ENCODE measurements at places on chromosomes 4 and X.
A peak's percentile ranks its signal among the peaks of the same experiment; 100 is the strongest.

- peaks cover 3% of the 10 kb centered on the region for H3K27me3 ChIP-seq
- no peak overlapping the region for H3K4me3 ChIP-seq
- no peaks in the 10 kb centered on the region for H3K4me1 ChIP-seq
- no peak overlapping the region for H3K27ac ChIP-seq
- H3K36me3 ChIP-seq, result no peaks in the 10 kb centered on the region
- DNase-seq, result no peak
These were observed 97.9 kb upstream of the GUCY1A1 start for GRCh38 chr4:155568641-155569220.

- H3K4me3 ChIP-seq, result peak overlapping the region; percentile 1
- H3K4me1 ChIP-seq, result peaks cover 6% of the 10 kb centered on the region
- no peak for DNase-seq
- peaks cover 2% of the 10 kb centered on the region for H3K27me3 ChIP-seq
- peak overlapping the region; percentile 28 for H3K27ac ChIP-seq
- H3K36me3 ChIP-seq, result no peaks in the 10 kb centered on the region
These were observed 29.8 kb upstream of the CCNG2 start for GRCh38 chr4:77127215-77127614.

DNA sequence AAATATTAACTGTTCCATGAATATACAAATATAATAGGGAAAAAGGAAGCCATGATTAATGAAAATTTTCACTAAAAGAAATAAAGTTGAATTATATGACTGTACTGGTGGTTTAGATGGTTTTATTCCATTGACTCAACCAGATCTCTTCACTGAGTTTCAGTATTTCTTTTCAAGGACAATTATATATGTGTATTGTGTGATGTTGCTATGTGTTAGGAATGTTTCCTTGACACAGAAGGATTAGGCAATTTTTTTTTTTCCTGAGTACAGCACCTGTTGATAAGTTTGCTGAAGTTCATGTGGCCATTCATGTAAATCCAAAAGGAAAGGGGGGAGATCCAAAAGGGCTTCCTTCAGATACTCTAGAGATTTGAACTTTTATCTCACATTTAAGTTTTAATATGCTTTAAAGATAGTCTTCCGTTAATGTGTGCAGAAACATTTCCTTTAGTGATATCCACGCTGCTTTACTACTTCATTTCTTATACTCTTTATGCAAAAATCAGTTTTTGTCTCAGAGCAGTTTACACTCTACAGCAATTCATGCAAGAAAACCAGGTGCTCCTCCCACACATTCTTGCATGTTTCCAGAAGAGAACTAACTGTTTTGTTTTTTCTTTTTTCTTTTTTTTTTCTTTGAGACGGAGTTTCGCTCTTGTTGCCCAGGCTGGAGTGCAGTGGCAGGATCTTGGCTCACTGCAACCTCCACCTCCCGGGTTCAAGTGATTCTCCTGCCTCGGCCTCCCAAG, 249.1 kb downstream of the RPA4 start:
- no peaks in the 10 kb centered on the region for H3K36me3 ChIP-seq
- H3K4me1 ChIP-seq, result peaks cover 4% of the 10 kb centered on the region
- no peak overlapping the region for H3K27ac ChIP-seq
- H3K4me3 ChIP-seq, result no peak overlapping the region
- H3K27me3 ChIP-seq, result no peaks in the 10 kb centered on the region

DNA sequence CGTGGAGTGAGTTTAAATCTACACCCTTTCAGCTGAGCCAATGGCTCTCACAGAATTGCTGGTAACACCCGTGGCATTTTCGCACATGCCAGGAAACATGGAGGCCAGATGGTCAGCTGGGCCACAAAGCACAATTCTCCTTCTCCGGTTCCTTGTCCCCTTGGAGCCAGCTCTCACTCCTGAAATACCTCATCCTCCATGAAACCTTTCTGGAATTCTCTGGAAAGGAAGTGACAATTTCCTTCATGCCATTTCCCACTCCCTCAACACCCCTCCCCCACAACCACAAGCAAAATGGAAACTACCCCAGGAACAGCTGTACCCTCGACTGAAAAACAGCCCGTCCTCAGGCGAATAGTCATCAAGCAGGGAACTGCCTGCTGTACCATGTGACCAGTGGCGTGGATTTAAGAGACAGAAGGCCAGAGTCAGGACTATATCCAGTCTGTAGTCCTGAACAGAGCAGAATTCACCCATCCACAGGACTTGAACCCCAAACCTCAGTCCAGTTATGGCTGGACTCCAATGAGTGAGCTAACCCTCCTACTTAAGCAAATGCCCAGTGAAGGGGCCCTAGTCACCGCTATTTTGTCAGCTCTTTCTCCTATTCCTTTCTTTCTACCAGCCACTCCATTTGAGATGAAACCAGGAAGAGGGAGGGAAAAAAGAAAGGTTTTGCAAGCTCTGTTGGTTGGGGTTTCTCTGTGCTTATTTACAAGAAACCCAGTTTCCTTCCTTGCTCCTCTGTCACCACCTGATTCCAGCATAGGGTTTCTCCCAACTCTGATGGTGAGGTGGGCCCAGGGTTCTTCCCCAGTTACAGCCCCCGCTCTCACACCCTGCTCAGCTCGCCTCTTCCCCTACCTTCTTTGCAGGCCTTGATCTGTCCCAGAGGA, 24.5 kb downstream of the ELF4 start:
- peak overlapping the region; percentile 96 for H3K27ac ChIP-seq
- H3K36me3 ChIP-seq, result no peaks in the 10 kb centered on the region
- H3K27me3 ChIP-seq, result no peaks in the 10 kb centered on the region
- peak; percentile 69 for DNase-seq

DNA sequence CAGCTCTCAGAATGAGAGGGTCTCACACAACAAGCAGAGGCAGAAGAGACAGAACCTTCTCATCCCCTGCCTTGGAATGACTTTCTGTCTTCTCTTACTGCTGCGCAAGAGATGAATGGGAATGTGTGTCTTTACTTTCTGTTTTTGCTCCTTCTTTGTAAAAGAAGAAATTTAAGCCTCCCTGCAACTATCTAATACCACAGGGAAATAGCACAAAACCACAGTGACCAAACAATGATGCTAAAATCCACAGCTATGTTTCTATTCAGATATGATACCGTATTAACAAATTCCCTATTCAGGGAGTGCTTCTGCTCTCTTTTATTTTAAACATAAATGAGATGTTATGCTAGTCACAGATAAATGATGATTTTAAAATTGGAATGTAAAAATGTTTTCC, 173.8 kb upstream of the RAI2 start:
- no peaks in the 10 kb centered on the region for H3K4me1 ChIP-seq
- no peak overlapping the region for H3K4me3 ChIP-seq
- no peak for DNase-seq
- no peaks in the 10 kb centered on the region for H3K36me3 ChIP-seq
- H3K27me3 ChIP-seq, result no peaks in the 10 kb centered on the region

- no peaks in the 10 kb centered on the region for H3K27me3 ChIP-seq
- DNase-seq, result no peak
- H3K36me3 ChIP-seq, result no peaks in the 10 kb centered on the region
- no peak overlapping the region for H3K4me3 ChIP-seq
- no peak overlapping the region for H3K27ac ChIP-seq
- no peaks in the 10 kb centered on the region for H3K4me1 ChIP-seq
These were observed 143.4 kb upstream of the VCX3A start for GRCh38 chrX:6678313-6678712.

DNA sequence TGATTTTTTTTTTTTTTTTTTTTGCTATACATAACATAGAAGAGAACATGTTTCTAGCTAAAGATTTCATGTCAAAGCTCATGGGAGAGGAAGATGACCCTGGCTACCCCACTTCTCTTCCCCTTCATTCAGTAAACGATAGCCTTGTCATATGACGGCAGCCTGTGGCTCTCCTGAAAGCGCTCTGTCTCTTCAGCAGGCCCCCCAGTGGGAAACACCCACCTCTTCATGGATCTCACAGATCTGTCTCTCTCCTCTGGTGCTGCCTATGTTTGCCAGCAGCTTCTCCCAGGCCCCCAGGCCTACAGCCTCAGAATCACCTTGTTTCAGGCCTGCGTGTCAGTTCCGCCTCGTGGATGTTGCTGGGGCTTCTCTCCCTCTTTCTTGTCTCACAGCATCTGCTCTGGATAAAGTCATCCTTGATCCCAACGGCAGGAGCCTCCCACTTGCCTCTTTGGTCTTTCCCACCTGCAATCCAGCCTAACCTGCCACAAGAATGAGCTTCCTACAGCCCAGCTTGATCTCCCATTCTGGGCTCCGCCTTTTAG, 34.6 kb downstream of the RHOH start:
- no peaks in the 10 kb centered on the region for H3K27me3 ChIP-seq
- H3K27ac ChIP-seq, result peak overlapping the region; percentile 89
- H3K36me3 ChIP-seq, result peaks cover 14% of the 10 kb centered on the region

DNA sequence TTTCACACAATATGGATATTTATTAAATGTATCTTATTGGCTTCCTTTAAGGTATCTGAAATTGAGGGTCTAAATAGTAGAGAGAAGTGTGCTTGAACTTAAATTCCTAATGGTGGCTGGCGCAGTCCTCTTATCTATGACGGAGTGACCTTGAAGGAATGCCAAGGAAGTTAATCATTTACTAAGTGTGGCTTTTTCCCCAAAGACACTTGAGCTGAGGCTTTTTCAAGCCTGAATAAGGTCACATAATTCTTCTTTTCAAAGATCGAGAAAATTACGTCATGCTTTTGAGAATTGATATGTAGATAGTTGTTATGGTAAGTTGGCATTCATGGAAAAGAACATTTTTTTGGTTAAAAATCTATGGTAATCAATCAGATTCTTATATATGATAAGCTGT, 11.7 kb upstream of the PRPS2 start:
- H3K4me3 ChIP-seq, result no peak overlapping the region
- no peaks in the 10 kb centered on the region for H3K36me3 ChIP-seq
- H3K4me1 ChIP-seq, result no peaks in the 10 kb centered on the region
- DNase-seq, result no peak
- no peak overlapping the region for H3K27ac ChIP-seq

DNA sequence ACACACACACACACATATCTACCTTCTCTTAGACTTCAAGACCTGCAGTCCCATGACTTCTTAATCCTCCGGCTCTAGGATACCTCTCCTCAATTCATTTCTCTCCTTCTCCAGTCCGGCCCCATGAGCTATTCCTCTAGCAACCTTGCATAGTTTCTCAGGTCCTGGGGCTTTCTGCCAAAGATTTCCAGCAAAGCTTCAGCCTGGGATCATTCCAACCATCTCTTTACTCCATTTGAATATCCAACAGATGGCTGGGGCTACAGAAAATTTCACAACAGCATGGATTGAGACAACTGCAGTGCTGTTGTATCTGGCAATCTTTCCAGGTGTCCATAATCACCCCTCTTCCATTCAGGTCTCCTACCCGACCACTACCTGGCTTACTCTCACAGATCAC, 184.1 kb downstream of the DCHS2 start:
- DNase-seq, result no peak
- no peak overlapping the region for H3K27ac ChIP-seq
- no peaks in the 10 kb centered on the region for H3K4me1 ChIP-seq
- no peak overlapping the region for H3K4me3 ChIP-seq
- no peaks in the 10 kb centered on the region for H3K27me3 ChIP-seq

GRCh38 chrX:78624962-78625909, 33.9 kb downstream of the RTL3 start:
- H3K4me3 ChIP-seq, result no peak overlapping the region
- H3K4me1 ChIP-seq, result peaks cover 6% of the 10 kb centered on the region
- H3K27ac ChIP-seq, result no peak overlapping the region
- no peaks in the 10 kb centered on the region for H3K36me3 ChIP-seq

- no peaks in the 10 kb centered on the region for H3K36me3 ChIP-seq
- no peak overlapping the region for H3K4me3 ChIP-seq
- no peak for DNase-seq
- peaks cover 25% of the 10 kb centered on the region for H3K4me1 ChIP-seq
- H3K27me3 ChIP-seq, result peaks cover 8% of the 10 kb centered on the region
These were observed 148.2 kb downstream of the SMIM20 start for GRCh38 chr4:26062215-26062614.

DNA sequence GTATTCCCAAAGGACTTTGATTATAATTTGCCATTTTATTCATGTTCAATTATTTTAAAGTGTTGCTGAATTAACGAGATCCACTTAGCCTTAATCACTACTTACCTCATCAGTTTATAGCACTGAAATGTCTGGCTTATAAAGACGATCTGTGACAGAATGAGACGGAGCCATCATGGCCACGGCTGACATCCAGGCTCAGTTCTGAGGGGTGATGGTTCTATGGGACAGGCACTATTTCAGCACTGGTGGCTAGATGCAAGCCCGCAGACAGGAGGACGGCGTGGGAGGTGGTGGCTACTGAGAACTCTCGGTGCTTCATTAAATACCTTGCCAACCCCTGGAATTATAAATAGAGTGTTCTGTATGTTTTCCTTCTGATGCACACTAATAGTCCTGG, 1084.2 kb upstream of the TENM3 start:
- H3K4me3 ChIP-seq, result no peak overlapping the region
- no peak for DNase-seq
- H3K36me3 ChIP-seq, result no peaks in the 10 kb centered on the region
- no peak overlapping the region for H3K27ac ChIP-seq
- H3K27me3 ChIP-seq, result no peaks in the 10 kb centered on the region

GRCh38 chrX:29547877-29548276, 667.5 kb upstream of the MAGEB2 start:
- no peaks in the 10 kb centered on the region for H3K4me1 ChIP-seq
- H3K27me3 ChIP-seq, result no peaks in the 10 kb centered on the region
- H3K27ac ChIP-seq, result no peak overlapping the region
- no peaks in the 10 kb centered on the region for H3K36me3 ChIP-seq
- DNase-seq, result no peak
- no peak overlapping the region for H3K4me3 ChIP-seq

DNA sequence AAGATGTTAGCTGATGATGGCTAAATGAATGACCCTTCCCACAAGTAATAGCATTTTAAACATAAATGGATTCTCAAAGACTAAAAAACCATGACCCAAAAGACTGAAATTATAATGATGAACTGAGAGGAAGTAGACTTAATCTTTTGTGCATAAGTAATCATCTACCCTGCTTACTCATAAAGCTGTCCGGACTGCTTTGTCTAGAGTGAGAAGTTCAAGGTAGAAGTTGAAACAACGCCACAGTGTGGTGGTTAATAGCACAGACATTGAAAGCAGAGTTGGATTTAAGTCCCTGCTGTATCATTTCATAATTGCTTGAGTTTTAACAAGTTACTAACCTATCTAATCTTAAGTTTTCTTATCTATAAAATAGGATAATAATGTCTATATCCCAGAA, 346.6 kb downstream of the CENPC start:
- no peak overlapping the region for H3K27ac ChIP-seq
- no peaks in the 10 kb centered on the region for H3K36me3 ChIP-seq
- no peaks in the 10 kb centered on the region for H3K27me3 ChIP-seq
- DNase-seq, result no peak
- H3K4me1 ChIP-seq, result no peaks in the 10 kb centered on the region

GRCh38 chr4:174362340-174362739, 78.6 kb downstream of the CEP44 start:
- H3K36me3 ChIP-seq, result no peaks in the 10 kb centered on the region
- DNase-seq, result no peak
- peaks cover 4% of the 10 kb centered on the region for H3K27me3 ChIP-seq
- no peak overlapping the region for H3K4me3 ChIP-seq
- H3K4me1 ChIP-seq, result peaks cover 23% of the 10 kb centered on the region

GRCh38 chrX:6738518-6739470, 203.9 kb upstream of the VCX3A start:
- DNase-seq, result no peak
- H3K27ac ChIP-seq, result no peak overlapping the region
- H3K4me1 ChIP-seq, result no peaks in the 10 kb centered on the region
- no peak overlapping the region for H3K4me3 ChIP-seq
- H3K27me3 ChIP-seq, result no peaks in the 10 kb centered on the region
- no peaks in the 10 kb centered on the region for H3K36me3 ChIP-seq

Data from natural killer cell treated with Interleukin-12 subunit alpha and Interleukin-12 subunit beta and Interleukin-15 and Interleukin-18, amount 100 ng/mL, for 72 hours (primary cell).